8988T (cell line): ENCODE measurements at places on chromosomes 5 and 9.

DNA sequence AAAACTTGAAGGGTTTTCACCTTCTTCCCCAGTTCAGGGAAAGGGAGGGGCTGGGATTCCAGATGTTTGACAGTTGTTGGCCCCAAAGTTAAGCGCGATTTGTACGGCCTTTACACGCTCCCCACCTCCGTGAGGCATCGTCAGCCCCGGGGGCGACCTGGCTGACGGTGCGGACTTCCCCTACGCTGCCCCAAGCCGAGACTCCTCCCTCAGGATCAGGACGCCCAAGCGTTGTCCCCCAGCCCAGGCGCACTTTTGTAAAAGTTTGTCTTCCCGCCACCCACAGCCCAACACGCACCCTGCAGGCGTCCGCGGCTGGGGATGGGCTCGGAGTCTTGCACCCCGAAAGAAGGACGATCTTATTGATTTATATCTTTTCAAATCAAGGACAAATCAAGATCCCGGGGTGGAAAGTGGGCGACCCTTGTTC is 713 bp downstream of the MOB3B start:
- no peak for DNase-seq

- DNase-seq, result no peak
These were observed 960 bp downstream of the CANX start for GRCh38 chr5:179699616-179700237.

DNA sequence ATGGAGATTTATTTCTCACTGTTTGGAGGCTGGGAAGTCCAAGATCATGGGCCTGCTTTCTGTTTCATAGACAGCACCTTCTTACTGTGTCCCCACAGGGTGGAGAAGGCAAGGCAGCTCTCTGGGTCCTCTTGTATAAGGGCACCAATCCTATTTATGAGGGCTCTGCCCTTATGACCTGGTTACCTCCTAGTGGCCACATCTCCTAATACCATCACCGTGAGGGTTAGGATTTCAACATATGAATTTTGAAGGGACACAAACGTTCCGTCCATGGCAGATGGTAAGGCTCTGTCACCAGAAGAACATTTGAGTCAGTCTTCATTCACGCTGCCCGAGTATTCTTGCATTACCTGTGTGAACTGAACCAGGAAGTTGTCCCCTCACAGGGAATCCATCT is 48.4 kb downstream of the ANKRD33B start:
- no peak for DNase-seq

- DNase-seq, result no peak
These were observed 32.2 kb downstream of the NSA2 start for GRCh38 chr5:74798977-74799911.

- no peak for DNase-seq
These were observed 32.2 kb downstream of the DAB2IP start for GRCh38 chr9:121683652-121684051.

DNA sequence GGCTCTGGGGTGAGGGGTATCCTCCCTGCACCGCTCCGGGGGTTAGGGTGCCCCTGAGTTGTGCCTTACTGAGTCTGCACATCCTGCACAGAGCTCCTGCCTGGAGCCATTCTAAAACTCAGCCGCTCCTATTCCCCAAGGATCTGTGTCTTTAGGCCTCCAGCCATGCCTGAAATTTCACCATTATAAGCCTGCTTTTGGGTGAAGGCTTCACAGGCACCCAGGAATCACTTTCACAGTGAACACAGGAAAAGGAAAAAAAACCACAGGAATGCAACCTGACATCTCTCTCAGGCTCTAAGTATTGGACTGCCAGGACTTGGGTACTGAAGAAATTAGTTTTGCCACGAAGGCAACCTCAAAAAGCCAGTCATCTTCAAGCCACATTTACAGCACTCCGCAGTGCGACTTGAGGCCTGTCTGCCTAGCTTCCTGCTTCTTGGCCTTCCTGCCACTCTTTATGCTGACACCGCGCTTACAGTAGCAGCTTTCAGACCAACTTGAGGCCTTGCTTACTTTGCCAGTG is 30.9 kb downstream of the GALNT10 start:
- DNase-seq, result no peak
